ENCODE measurements at places on chromosomes 4 and X.

GRCh38 chr4:158775091-158775651 is 6.3 kb downstream of the FNIP2 start:
- no peak for DNase-seq

DNA sequence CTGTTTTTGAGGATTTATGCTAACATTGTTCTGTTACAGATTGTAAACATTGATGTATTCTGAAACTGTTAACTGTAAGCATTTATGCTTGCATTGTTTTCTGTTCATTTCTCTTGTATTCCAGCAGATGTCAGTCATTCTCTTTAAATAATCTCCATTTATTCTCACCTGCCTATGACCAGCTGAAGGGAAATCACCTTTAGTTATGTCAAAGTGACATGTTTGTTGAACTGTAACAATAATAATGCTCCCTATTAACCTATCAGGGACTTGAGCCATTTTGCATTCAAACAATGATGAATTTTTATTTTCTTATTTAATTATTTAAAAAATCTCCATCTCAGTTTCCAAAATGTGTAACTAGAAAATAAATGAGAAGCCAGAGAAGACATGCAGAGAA is 58.0 kb downstream of the SPCS3 start:
- no peak for DNase-seq

- DNase-seq: no peak
Measured at GRCh38 chrX:125132274-125132673, 187.4 kb upstream of the TEX13C start.

GRCh38 chr4:167787231-167787630 is 305.1 kb upstream of the ANXA10 start:
- DNase-seq: no peak

DNA sequence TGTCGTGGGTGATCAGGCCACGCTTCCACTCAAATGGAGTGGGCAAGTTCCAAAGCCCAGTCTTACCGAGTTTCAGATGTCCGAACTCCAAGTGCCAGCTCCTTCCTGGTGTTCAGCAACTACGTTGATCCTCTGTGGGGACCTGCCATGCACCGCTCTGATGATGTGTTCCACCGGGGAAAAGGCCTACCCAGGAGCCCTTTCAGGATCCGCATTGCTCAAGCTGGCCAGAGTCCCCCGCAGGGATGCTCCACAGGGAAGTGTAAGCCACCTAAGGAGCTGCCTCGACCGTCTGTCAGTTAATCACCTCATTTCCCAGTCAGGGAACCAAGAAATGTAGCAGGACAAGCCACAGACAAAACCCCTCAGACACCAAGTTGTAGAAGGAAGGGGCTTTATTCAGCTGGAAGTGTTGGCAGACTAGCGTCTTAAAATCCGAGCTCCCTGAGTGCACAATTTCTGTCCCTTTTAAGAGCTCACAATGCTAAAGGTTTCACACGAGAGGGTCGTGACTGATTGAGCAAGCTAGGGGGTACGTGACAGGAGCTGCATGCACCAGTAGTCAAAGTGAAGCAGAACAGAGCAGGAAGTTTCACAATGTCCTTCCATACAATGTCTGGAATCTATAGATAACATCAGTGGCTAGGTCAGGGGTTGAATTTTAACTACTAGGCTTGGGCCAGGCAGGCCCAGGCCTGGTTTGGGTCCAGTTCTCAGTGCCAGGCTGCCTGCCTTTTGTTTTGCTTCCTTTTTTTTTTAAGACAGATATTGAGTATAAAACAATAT is 126.2 kb upstream of the ZDHHC15 start:
- DNase-seq: no peak

- DNase-seq: peak; percentile 21
Measured at GRCh38 chr4:105474099-105474518, 247 bp upstream of the PPA2 start.

DNA sequence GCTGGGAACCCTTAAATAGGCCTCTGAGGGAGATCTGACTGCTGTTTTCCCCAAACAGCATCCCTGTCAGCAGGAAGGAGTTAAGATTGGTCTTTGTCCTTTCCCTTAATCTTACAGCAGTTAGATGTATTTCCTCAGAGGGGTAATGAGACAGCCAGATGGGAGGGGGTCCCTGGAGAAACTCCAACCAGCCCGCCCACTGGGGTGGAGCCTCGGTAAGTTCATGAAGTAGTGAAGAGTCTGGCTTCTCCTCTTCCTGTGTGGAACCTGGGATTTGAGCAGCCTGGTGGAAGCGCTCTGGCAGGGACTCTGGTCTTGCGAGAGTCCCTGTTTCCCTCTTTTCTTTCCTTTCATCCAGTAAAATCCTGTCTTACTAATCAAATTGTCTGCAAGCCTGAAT is 330.0 kb downstream of the TLL1 start:
- no peak for DNase-seq

GRCh38 chr4:184752496-184753275 is 18.8 kb upstream of the CENPU start:
- no peak for DNase-seq

DNA sequence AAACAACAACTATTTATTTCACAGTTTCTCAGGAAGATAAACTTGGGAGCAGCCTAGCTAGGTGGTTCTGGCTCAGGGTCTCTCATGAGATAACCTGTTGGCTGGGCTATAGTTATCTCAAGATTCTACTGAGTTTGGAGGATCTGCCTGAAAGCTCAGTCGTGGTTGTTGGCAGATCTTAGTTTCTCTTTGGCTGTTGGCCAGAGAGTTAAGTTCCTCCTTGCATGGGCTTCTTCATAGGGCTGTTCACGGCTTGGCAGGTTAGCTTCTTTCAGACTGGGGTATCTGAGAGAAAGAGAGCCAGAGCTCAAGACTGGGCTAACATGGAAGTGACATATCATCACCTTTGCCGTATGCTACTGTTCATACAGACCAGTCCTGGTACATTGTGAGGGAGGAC is 28.7 kb downstream of the SEC24B start:
- DNase-seq: no peak

GRCh38 chr4:108139089-108139488 is 29.6 kb downstream of the LEF1 start:
- no peak for DNase-seq

- no peak for DNase-seq
Measured at GRCh38 chr4:110867981-110868720, 245.3 kb upstream of the PITX2 start.

- no peak for DNase-seq
Measured at GRCh38 chr4:78551420-78552351, at the start of gene ANXA3. TSS of gene ANXA3 (plus strand) at chr4:78551770. CDS start at chr4:78554474, 2,704 bp downstream.

DNA sequence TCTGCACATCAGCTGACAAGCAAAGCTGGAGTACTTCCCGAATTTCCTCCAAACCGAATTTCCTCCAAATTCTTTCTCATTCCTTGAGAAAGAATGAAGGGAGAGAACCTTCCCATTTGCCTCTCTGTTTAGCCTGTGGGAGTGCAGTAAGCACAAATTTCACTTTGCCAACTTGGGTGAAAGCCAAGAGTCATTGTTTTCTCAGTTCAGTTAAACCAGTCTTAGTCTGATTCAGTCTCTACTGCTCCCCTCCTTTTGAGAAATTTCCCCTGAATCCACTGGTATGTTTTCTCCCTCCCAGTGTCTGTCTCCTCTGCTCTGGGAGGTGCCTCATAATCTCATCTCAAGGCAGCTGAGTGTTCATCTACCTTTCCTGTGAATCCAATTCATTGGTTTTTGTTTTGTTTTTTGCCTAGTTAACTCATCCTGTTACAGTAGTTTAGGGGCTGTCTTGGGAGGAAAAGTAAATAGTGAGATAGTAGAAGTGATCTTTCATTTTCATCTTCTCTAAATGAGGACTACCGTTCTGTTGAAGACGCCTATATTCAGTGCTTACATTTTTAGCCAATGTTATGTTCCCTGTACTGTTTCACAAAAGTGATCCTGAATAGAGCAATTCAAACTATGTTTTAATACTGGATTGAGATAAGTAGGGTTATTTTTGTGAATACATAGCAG is 49.0 kb downstream of the SYTL5 start:
- no peak for DNase-seq

GRCh38 chr4:7705593-7705992 is 234.1 kb downstream of the AFAP1 start:
- no peak for DNase-seq

DNA sequence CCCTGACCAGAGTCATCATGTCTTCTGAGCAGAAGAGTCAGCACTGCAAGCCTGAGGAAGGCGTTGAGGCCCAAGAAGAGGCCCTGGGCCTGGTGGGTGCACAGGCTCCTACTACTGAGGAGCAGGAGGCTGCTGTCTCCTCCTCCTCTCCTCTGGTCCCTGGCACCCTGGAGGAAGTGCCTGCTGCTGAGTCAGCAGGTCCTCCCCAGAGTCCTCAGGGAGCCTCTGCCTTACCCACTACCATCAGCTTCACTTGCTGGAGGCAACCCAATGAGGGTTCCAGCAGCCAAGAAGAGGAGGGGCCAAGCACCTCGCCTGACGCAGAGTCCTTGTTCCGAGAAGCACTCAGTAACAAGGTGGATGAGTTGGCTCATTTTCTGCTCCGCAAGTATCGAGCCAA is 11.0 kb downstream of the MAGEA4 start:
- no peak for DNase-seq

GRCh38 chrX:155997436-155997835 is at the start of gene IL9R:
TSS of gene IL9R (plus strand) at chrX:155997696. CDS start at chrX:155997760, 64 bp downstream.
- no peak for DNase-seq

GRCh38 chr4:81527115-81527514 is 55.4 kb upstream of the RASGEF1B start:
- DNase-seq: no peak

DNA sequence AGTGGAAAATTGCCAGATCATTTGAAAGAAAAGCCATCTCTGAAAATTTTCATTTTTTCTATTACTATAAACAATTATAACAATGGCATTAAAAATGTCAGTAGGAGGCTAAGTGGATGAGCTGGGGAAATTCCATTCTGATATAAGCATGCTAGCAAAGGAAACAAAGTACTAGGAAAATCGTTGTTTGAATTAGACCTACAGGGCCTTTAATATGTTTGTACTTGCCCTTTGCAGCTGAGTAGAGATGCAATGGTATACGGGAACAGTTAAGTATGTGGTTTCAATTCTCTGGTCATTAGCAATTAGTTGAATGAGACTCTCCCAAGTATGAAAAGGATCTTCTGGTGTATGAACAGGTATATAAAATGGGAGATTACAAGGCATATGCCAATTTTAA is 452.2 kb downstream of the PCDH11X start:
- no peak for DNase-seq

- no peak for DNase-seq
Measured at GRCh38 chr4:41192136-41192535, 22.2 kb downstream of the APBB2 start.

- DNase-seq: no peak
Measured at GRCh38 chr4:6333301-6334202, 63.9 kb downstream of the WFS1 start.

DNA sequence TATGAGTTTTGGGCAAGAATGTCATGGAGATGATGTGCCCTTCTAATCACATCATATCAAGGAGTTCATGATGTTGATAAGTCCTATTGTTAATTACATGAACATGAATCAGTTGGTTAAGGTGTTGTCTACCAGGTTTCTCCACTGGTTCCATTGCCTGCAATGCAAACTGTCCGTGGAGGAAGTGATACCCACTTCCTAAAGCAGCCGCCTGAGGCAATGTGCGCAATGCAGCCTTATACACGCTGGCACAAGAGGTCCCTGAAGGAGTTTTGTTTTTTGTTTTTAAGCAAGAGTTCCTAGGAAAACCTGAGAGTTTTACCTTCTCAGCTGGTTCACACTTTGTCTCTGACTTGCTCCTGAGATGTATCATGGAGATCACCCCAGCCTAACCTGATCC is 5.9 kb upstream of the GPKOW start:
- DNase-seq: no peak

DNA sequence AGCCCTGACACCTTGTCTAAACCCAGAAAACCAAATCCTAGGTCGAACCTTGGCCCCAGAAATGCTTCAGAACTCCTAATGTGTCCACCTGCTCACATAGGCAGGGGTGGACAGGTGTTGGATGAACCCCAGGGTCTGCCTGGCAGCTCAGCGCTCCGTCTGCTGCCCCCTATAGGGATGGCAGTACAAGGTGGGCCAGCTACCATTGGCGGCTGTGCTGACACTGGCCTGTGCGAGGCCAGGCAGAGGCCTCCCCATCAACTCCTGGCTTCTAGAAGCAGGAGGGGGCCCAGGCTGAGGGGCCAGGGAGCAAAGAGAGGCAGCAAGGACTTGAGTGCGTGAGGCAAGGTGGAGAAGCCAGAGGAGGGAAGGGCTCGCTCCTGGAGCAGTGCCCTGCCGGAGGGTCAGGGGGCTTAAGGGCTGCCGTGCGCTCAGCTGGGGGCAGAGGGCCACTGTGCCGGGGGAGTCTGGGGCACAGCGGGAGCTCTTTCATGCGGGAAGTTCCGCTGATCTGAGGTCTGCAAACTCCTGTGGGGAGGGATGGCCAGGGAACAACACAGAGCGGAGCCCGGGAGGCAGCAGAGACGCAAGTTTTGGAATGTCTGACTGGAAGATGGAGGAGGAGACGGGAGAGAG is 20.6 kb downstream of the CCNQ start:
- no peak for DNase-seq

DNA sequence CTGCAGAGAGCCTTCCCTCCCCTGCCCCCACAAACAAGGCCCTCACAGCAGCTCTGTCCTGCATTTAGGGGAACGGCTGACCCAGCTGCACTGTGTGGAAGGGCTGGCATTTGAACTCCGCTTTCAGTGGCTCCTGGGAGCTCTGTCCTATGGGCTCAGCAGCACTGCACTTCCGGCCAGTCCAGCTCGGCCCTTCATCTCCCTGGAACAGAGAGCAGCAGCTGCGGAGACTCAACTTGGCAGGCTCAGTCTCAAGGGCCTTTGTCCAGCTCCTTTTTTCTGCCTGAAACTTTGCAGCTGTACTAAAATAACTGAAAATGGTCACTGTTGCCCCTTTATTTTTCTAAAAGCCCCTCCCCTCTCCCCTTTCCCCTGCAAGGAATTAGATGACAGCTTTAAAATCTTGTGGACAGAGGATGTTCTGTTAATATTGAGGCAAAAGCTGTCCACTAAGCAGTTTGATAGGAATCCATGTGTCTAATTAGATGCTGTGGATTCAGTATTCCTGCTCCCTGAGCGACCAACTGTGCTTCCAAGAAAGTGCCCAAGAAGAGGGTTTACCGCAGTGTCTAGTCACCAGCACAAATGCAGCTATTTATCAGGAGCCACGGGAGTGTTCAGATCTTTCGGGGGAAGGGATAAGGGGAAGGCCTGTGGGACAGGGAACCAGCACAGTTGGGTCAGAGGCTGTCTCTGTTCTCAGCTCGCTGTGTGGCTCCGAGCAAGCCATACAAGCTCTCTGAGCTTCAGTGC is 133.1 kb downstream of the AFAP1 start:
- DNase-seq: no peak

DNA sequence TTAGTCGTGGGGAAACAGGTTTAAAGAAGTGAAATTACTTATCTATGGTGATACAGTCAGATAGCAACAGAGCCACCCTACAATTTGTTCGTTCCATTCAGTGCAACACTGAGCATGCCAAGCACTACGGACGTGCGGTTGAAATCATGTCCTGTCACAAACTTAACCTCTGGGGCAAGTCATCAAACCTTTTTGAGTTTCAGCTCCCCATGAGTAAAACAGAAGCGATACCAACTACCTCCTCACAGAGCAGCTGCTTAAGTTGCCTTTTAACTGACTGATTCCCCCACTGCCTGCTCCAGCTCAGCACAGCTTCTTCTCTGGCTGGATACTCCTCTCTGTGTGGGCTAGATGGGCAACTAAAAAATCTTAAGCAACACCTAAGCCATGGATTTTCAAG is 36.0 kb downstream of the LHFPL1 start:
- DNase-seq: no peak
